ENCODE measurements at places on chromosomes 12 and 14.

- DNase-seq, result no peak
Observed at GRCh38 chr12:25743679-25744215, 190.7 kb upstream of the LMNTD1 start.

DNA sequence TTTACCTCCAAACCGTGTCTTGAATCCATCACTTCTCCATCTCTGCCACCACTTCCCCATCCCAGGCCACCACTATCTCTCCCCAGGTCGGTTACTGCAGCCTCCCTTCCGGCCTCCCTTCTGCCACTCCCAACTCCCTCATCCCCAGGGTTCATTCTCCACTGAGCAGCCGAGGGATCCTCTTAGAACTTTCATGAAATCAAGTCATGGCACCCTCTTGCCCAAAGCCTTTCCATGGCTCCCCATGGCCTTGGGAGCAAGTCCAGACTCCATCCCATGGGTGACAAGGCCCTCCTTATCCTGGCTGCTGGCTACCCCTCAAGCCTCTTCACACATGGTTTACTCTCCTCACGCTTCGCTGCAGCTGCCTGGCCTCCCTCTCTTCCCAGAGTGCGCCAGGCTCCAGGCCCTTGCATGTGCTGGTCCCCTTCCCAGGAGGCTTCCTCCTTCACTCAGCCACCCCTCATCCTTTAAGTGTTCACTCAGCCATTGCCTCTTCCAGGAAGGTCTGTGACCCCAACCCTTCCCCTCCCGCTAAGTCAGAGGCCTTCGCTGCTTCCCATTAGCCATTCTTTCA is 17.9 kb upstream of the SH2B3 start:
- no peak for DNase-seq

- no peak for DNase-seq
Observed at GRCh38 chr14:90924621-90925340, 108.6 kb upstream of the TTC7B start.

- DNase-seq, result no peak
Observed at GRCh38 chr12:16347391-16348298, at the start of gene MGST1. Gene MGST1, plus strand, starts transcription at chr12:16347645. Its CDS starts 6,608 bp downstream, at chr12:16354253.

DNA sequence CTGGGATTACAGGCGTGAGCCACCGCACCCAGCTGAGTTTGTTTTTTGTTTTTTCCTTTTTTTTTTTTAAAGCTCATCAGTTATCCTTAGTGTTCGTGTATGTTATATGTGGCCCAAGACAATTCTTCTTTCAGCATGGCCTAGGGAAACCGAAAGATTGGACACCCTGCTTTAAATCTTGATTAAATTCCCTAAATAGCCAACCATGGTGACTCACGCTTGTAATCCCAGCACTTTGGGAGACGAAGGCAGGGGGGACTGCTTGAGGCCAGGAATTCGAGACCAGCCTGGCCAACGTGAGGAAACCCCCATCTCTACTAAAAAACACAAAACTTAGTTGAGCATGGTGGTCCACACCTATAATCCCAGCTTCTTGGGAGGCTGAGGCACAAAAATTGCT is 131.1 kb downstream of the MED13L start:
- DNase-seq, result no peak
